ENCODE measurements at places on chromosomes 1 and 21. TPM values are rescaled to one million over a fixed set of nuclear protein-coding genes. Genes with fewer than 3 reads are reported as not detected.

SIM2 gene
- not detected for total RNA-seq

RPE65 gene
- not detected for total RNA-seq

FNDC10 gene
- total RNA-seq: 1.3 TPM

KIAA0040 gene
- 10.1 TPM for total RNA-seq

UTS2 gene
- total RNA-seq: not detected

S100A10 gene
- total RNA-seq: 40.7 TPM

ANGPTL7 gene
- 4.9 TPM for total RNA-seq

NR1I3 gene
- not detected for total RNA-seq

CASQ1 gene
- not detected for total RNA-seq

ECM1 gene
- total RNA-seq: 1.3 TPM

AVPR1B gene
- not detected for total RNA-seq

IFT25 gene
- 6.6 TPM for total RNA-seq

NTMT2 gene
- total RNA-seq: not detected

AADACL3 gene
- total RNA-seq: not detected

PIP5K1A gene
- total RNA-seq: 51.4 TPM

ETV3L gene
- not detected for total RNA-seq

TBX15 gene
- not detected for total RNA-seq

DCST1 gene
- total RNA-seq: not detected

GJC2 gene
- total RNA-seq: 1.6 TPM

KCND3 gene
- total RNA-seq: 7.6 TPM

PLA2G5 gene
- 5.9 TPM for total RNA-seq

CITED4 gene
- 180 TPM for total RNA-seq

APH1A gene
- total RNA-seq: 33.0 TPM

PARS2 gene
- total RNA-seq: 2.3 TPM

FAM167B gene
- 4.9 TPM for total RNA-seq

CASQ2 gene
- total RNA-seq: 0.26 TPM

All from body of pancreas (tissue), 4 donors.